Activated CD4-positive, alpha-beta memory T cell treated with anti-CD3 and anti-CD28 coated beads, Interleukin-2, amount 10 ng/mL, durations not matched to agents 7 days and 5 days (primary cell): ENCODE measurements at places on chromosomes 1 and 21.

DNA sequence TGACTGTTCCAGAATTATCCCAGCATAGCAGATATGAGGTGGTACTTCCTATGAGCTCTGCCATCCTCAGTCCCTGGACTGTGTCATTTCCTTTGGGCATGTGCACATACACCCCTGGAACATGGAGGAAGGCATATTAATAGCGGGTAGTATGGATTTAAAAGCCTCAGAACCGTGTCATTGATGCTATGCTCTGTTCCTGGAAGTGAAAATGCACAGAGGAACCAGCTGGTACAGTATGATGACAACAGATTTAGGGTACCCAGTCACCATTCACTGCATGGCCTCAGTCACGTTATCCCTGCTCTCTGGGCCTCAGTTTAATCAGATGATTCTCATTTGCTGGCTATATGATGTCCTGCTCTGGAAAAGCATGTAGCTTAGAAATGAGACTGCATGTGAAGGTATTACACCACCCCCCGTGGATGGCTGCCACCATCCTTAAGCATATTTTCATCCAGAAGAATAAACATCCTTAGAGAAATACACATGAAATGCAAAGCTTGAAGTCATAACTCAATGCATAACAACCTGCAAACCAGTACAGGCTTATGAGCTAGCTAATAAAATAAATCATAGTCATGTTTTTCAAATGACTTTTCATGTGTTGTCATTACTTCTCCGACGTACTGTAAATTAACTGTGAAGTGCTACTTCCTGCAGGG, 37.8 kb downstream of the SETD4 start:
- DNase-seq: no peak

DNA sequence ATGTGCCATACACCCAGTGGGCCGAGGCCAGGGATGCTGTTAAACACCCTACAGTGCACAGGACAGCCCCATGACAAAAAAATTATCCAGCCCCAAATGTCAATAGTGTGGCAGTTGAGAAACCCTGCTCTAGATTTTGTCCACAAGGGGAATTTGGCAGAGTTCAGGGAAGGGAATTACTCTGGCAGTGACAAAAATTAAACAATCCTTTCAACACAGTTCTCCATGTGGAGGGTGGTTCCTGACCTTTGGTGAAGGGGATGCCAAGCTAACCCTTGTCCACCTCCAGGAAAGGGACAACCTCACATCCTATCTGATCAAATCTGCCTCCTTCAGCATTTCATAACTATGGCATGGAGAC, 28.4 kb upstream of the CD84 start:
- DNase-seq: no peak

GRCh38 chr1:243726806-243727502, 123.1 kb downstream of the AKT3 start:
- no peak for DNase-seq

DNA sequence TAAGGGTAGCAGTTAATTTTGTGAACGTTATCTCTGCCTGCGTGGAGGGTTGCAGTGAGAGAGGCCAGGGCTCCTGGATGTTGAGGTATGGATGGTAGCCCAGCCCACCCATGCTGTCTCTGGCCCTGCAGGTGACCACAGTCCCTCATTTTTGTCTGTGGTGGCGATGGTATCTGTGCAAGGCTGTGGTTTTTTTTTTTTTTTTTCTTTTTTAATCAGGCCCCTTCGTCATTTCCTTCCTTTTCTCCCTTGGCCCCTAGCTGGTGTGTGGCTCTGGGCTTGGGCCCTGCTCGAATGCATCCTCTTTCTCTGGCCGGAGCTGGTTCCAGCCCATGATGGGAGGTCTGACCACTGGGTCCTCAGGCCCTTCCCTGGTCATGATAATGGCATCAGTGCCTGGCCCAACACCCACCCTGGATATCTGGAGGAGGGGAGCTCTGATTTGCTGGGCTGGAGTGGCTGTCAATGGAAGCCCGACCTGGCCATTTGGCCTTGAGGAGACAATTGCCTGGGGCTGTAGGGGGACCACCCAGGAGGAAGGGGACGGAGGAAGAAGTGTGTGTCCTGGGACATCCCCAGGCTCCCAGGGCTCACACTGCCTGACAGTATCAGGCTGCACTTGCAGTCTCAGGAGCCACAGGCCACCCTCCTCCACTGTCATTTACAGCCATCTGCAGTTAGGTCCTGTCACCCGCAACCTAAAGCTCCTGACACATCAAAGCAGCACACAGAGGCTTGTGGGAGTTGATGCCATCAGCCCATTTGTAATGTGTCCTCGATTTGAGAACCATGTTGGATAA, 8.1 kb upstream of the RNF187 start:
- DNase-seq: peak; percentile 59

DNA sequence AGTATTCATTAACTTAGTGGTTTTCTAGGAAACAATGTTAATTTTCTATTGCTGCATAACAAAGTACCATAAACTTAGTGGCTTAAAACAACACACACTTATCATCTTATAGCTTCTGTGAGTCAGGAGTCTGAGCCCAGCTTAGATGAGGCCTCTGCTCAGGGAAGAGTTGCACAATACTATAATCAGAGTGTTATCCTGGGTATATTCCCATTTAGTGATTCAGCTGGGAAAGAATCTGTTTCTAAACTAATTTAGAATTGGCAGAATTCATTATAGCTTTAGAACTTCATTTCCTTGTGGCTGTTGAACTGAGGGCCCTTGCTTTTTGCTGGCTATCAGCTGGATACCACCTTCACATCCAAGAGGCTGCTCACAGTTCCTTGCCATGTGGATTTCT, 515.5 kb downstream of the BRINP3 start:
- no peak for DNase-seq
